NCI-H1105 (cell line): ENCODE measurements at places on chromosomes 2 and 18.

GRCh38 chr2:220226546-220226945 lies 599.1 kb downstream of the SLC4A3 start:
- DNase-seq: no peak

DNA sequence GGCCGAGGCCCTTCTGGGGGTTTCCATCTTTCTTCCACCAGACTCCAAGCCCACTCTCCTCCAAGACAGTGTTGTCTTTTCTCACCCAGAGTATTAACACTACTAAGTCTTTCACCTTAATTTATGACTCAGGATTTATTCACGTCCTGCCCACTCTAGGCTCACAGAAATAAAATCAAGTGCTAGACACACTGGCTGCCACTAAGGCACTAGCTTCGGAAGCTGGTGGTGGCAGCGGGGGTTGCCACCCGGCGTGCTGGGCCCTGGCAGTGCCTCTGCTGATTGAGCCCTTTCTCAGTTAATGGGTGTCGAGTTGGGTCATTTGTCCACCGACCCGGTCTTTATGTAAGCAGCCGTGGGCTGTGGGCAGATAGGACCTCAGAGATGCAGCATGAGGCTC lies 93.6 kb upstream of the FZD5 start:
- no peak for DNase-seq

DNA sequence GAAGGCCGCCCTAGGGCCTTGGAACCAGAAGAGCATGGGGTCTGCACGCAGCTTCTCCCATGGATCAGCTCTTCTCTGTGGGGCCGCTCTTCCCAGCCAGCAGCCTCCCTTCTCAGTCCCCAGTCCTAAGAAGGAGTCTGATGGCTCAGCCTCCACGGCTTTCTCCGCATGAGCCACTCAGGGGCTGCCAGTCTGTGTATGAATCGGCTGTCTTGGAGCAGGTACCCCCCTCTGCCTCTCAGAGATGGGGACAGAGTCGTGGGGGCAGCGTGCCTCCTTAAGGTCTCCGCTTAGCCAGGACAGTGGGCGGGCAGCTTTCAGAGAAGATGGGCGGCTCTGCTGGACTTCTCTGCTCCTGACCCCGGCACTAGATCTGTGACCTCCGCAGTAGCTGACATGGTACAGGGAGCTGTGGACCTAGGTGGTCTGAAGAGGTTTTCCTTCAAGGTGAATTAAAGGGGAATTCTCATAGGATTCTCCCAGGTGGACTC lies 21.6 kb downstream of the INPP5D start:
- no peak for DNase-seq

DNA sequence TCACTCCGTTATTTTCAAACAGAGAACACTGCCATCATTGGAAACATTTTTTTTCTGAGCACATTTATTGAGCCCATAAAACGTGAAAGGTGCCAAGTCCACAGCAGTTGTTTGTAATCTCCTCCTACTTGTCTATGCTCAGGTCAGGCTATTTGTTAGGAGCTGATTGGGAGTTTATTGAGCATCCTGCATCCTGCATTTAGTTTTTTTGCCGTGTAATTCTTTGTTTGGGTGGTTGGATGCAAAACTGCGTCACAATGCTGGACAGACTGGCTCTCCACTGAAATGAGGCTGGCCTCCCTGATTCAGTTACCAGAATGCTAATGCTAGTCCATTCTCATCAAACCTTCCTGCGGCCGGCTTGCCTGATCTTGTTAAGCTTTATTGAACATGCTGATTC lies 71.4 kb downstream of the RAPGEF4 start:
- DNase-seq: no peak

- DNase-seq: no peak
Observed at GRCh38 chr2:86818114-86818801, 27.5 kb upstream of the CD8A start.

DNA sequence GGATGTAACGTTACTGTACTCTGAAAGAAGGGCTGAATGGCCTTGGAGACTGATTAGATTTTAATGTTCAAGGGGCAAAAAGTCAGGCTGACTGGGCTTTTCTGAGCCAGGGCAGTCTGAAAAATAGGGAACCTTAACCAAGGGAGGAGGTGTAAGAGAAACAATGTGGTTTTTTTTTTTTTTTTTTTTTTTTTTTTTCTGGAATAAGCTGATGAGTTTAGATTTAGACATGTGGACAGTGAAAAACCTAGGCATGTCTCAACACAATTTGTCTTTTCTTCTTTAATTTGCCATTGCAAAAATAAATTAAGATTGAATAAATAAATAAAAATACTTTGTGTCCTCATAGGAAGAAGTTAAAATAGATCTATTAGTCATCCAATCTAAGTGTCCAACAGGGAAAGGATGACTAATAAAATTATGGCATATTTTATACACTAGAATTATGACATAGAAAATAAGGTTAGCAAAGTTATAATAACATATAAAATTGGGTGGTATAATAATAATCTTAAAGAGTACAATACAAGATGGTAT lies 237.6 kb upstream of the TRIB2 start:
- no peak for DNase-seq

GRCh38 chr2:238509903-238510302 lies 83.2 kb downstream of the ASB1 start:
- DNase-seq: no peak

DNA sequence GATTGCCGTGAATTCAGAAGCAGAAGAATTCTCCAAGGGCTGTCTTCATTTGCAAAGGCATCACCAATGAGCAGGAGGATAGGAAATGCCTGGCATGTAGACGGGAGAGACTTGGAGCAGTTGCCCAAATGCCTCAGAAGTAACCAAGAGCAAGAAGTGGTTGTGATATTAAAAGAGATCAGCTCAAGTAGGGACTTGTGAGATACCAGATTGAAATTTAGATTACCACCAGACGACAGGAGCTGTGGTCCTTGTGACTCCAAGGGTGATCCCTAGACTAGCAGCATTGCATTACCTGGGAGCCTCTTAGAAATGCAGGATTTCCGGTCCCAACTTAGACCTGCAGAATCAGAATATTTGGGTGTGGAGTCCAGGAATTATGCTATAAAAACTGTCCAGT lies 228.6 kb upstream of the EPAS1 start:
- no peak for DNase-seq

- no peak for DNase-seq
Observed at GRCh38 chr2:216344206-216344949, 27.9 kb downstream of the MARCHF4 start.

- no peak for DNase-seq
Observed at GRCh38 chr18:1595195-1595594, 690.5 kb downstream of the ADCYAP1 start.

- no peak for DNase-seq
Observed at GRCh38 chr2:42659609-42660008, 91.2 kb downstream of the MTA3 start.

- DNase-seq: no peak
Observed at GRCh38 chr18:5879479-5879882, 15.8 kb downstream of the TMEM200C start.
